ENCODE measurements at places on chromosomes 4 and X.

DNA sequence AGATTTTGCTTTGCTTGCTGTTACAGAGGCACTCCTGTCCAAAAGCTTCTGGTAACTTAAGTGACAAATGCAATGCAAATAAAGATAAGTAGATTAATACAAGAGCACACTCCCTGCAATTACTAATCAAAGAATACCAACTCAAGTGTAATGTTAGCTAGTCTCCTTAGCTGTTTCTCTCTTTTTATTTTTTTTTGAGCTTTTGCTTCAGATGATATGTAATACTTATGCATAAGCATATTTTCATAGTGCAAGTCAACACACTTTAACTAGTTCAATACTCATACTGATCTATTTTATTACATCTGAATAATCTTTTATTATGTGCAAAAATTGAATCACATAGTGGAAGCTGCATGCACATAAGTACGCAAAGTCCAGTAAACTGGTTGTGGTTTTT, 2.7 kb downstream of the SLC7A11 start:
- no peak for DNase-seq

GRCh38 chr4:184782731-184783373, 42.9 kb downstream of the ACSL1 start:
- no peak for DNase-seq

DNA sequence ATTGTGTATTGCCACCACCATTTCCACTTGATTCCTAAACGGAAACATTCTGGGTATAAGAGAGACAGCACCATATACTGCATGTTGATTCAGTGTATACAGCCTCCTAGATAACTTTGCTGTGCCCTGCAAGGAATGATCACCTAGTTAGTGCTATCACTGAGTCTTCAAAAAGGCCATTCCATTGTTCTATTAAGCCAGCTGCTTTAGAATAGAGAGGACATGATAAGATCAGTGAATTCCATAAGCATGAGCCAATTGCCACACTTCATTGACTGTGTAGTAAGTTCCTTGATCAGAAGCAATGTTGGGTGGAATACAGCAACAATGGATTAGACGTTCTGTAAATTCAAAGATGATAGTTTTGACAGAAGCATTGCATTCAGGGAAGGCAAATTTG, 1047.3 kb downstream of the PCDH18 start:
- DNase-seq = no peak

GRCh38 chrX:14697451-14697850, 168.1 kb downstream of the GLRA2 start:
- DNase-seq = no peak

DNA sequence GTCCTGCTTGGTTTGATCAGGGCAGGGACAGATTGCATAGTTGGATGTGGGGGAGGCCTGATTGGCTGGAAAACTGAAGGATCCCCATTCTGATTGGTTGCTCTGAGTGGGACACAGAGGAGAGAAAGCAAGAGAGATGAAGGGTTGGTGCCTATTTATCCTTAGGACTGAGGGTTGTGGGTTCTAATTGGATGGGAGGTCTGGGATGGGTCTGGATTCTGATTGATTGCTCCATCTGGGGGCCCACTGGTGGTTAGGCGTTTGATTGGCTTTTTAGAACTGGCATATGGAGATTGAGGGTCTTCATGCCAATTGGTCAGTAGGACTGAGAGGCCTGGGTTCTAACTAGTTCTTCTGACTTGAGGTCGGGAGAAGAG, 644 bp upstream of the EBP start:
- DNase-seq = no peak

DNA sequence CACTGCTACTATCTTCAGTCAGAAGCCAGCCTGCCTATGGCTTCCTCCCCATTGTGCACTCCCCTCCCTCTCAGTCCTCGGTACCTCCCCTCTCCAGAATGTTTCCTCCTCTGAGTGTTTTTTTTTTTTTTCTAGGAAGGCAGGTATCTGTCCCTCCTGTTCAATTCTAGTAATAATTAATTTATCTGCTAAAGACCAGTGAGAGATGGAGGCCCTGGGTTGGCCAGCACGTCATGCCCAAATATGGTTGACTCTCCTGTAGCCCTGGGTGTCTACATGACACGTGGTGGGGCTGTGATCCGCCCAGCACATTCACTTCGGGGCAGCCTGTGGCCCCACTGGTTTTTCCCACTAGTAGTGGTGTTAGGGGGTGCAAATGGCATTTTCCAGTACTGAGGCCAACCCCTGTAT, 1.8 kb downstream of the FLNA start:
- DNase-seq = no peak

GRCh38 chr4:106869551-106869950, 166.6 kb downstream of the DKK2 start:
- DNase-seq = no peak

Measured in AG04450 (cell line).